HT1080 (cell line): ENCODE measurements at places on chromosomes 6 and 20. TPM values are rescaled to one million over a fixed set of nuclear protein-coding genes. Genes with fewer than 3 reads are reported as not detected.

- DNase-seq: no peak
These were observed 178.7 kb downstream of the TBXT start for GRCh38 chr6:165988757-165989456.

POPDC3 gene
- total RNA-seq: 56.8 and 70.5 TPM in 2 replicates

DNA sequence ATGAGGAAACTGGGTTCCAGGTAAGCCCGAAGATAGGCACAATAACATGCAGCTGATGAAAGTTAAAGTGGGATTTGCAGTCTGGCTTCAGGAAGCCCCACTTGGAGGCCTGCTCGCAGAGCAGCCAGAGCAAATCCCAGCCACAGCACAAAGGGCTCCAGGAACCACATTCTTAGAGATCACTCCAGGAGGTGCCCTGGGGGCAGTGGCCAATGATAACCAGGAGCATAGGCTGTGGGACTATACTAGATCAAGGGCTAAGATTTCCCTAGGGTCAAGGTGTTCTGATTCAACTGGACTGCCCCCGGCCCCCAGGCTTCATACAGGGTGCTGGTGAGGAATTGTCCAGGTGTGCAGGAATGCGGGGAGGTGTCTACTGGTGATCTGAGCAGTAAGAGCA, 133.9 kb upstream of the PTPRT start:
- no peak for DNase-seq

DNAH8 gene
- total RNA-seq: not detected in 2 replicates

DNA sequence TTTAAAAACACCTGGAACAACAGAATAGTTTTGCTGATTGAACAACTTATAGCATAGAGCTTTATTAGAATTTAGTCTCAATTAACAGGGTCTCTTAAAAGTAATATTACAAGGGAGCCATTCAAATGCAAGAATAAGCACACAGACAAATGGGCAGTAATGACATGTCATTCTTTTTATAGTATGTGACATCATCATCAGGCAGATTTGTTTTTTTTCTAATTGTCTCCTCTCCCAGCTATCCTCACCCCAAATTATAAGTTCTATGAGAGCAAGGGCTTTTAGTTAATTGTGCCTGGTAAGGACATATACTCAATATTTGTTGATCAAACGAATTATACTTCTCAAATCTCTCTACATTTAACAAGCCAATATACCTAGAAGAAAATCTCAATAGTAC, 11.0 kb downstream of the PGM3 start:
- no peak for DNase-seq

- no peak for DNase-seq
These were observed 301.3 kb upstream of the TCF21 start for GRCh38 chr6:133587546-133588160.

GRCh38 chr6:106097411-106098231, 11.5 kb downstream of the PRDM1 start:
- no peak for DNase-seq

- no peak for DNase-seq
These were observed 8.0 kb downstream of the TRIM10 start for GRCh38 chr6:30152910-30153610.

C6orf132 gene
- total RNA-seq: not detected in 2 replicates

GRCh38 chr6:75802366-75802765, 53.3 kb downstream of the MYO6 start:
- peak; percentile 52 for DNase-seq

GRCh38 chr6:16592223-16592911, 168.9 kb downstream of the ATXN1 start:
- no peak for DNase-seq

C20orf204 gene
- total RNA-seq: 0.42 and 0.50 TPM in 2 replicates

- DNase-seq: no peak
These were observed 35.1 kb upstream of the IRAK1BP1 start for GRCh38 chr6:78832091-78832808.

DNA sequence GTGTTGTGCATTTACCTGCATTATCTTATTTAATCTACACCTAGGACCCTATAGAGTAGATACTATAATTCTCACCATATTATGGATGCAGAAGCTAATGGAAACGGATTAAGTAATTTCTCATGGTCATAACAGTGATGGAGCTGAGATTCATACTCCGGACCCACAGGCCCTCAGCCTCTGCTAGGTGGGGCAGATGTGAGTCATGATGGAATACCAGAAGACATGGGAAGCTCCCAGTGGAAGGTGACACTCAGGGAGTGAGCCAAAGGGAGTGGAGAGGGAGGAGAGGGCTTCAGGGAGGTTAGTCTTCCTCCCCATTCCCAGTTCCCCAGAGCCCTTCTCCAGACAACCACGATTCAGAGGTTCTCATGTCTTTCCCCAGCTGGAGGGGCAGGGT, 65.2 kb upstream of the GPR6 start:
- peak; percentile 46 for DNase-seq

SPTLC3 gene
- 6.5 and 8.6 TPM in 2 replicates for total RNA-seq

RBCK1 gene
- total RNA-seq: 105 and 122 TPM in 2 replicates

GRCh38 chr20:61907081-61907891, 158.4 kb downstream of the TAF4 start:
- no peak for DNase-seq

FAM217A gene
- total RNA-seq: not detected in 2 replicates

DNA sequence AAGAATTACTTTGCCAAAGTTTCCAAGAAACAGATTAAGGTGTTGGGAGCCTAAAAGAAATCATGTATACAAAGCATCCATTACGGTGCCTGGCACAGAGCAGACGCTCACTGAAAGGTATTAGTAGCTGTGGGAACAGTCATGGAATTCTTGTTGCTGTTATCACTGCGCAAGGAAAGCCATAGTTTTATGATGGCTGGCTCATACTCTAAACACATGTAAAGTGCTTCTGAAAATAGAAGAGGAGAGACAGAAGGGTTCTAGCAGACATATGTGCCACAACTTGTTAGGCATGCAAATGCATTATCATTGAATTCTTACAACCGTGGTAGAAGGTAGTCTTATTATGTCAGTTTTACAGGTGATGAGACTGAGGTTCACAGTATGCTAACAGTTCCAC, 112.4 kb downstream of the TENT5A start:
- no peak for DNase-seq
